ENCODE measurements at places on chromosomes 5 and 9. TPM values are rescaled to one million over a fixed set of nuclear protein-coding genes. Genes with fewer than 3 reads are reported as not detected.

The LRRC19 gene
- not detected for total RNA-seq

The ST8SIA4 gene
- 3.2 TPM for total RNA-seq

The GPR151 gene
- total RNA-seq = not detected

The MEIKIN gene
- total RNA-seq = not detected

The MCC gene
- total RNA-seq = 31.6 TPM

The ECSCR gene
- 20.9 TPM for total RNA-seq

The MYORG gene
- 6.3 TPM for total RNA-seq

The BTNL8 gene
- 0.58 TPM for total RNA-seq

GRCh38 chr5:96763026-96763425 is 44.7 kb downstream of the ERAP1 start:
- DNase-seq = no peak

- no peak for DNase-seq
These were observed 57.2 kb downstream of the MEF2C start for GRCh38 chr5:88825584-88826315.

DNA sequence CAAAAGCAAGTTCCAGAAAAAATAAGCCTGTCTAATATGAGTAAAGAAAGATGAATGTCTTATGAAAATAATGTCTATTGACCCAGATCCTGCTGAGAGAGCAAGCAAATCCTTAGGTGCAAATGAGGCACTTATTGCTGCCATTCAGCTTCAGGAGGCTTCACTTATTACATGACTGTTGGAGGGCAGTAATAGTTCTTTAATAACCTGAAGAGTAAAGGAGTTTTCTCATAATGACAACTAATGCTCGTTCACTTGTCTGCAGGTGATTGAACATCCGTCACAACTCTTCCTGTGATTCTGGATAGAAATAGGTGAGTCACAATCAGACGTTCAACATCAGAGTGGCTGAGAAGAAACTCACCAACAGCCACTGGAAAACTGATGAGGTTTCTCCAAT is 58.3 kb downstream of the SPOCK1 start:
- DNase-seq = no peak

GRCh38 chr5:56951946-56952691 is at the start of gene MIER3:
TSS of gene MIER3 (minus strand) at chr5:56952123. CDS start at chr5:56952102, 21 bp downstream.
- DNase-seq = peak; percentile 84

GRCh38 chr9:91746357-91746756 is 203.7 kb downstream of the ROR2 start:
- DNase-seq = no peak

DNA sequence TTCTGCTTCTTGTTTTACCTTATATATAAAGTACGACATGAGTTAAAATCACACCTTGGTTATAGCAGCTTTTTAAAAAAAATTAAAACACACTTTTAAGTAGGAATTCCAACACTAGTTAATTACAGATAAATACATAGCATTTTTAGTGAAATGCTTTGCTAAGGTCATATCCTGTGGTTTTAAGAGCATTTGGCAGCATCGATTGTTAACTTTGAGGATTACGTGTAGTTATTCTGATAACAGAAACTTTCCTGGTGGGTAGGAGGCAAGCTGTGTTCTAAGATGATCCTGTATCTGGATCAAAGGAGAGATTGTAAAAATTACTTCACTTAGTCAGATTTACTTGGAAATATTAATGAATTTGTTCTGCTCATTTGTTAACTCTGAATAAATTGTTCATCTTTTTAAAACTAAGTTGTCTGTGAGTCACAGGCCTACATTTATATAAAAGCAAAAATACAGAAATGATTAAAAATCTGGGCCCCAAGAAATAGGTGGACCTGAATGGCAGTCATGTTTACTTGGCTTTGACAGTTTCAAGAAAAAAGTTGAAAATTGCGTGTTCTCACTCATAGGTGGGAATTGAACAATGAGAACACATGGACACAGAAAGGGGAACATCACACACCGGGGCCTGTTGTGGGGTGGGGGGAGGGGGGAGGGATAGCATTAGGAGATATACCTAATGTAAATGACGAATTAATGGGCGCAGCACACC is 58.3 kb downstream of the TRIO start:
- DNase-seq = no peak

DNA sequence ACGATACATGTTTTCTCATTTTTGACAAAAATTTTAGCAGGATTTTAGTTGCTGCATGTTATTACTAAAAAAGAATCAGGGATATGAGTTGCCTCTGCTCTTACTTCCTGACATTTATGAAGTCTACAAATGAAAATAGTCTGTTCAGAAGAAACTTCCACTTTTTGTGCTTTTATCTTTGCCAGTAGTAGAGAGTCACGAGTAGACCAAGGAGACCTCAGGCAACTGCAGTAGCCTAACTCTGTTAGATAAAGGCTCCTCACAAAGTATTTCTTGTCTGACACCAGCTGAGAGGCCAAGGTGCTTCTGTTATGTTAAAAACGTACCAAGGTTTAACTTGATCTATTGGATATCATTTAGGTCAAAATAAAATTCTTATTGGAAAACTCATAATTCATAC is 333.9 kb downstream of the NR2F1-AS1 start:
- no peak for DNase-seq

DNA sequence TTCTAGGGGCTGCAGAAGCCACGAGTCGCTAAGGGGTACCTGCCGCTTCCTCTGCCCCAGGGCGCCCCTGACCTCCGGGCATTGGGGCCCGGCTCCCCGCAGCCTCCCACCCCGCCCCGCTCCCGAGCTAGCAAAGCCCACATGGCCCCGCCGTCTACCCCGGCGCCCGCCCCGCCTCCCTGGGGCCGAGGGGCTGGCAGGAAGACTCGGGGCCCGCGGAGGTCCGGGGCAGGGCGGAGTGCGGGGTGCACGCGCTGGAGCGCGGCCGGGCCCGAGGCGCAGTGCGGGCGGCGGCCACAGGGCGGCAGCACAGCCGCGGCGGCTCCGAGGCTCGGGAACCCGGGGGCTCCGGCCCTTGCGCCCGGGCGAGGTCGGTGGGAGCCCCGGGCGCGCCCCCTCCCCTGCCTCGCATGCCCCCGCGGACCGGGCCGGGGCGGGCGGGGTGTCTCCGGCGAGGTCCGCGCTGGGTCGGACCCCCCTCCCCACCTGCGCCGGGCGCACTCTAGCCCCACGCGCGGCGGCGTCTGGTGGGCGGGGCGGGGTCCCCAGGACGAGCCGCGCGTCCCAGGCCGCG is 6.7 kb downstream of the NRARP start:
- DNase-seq = no peak

DNA sequence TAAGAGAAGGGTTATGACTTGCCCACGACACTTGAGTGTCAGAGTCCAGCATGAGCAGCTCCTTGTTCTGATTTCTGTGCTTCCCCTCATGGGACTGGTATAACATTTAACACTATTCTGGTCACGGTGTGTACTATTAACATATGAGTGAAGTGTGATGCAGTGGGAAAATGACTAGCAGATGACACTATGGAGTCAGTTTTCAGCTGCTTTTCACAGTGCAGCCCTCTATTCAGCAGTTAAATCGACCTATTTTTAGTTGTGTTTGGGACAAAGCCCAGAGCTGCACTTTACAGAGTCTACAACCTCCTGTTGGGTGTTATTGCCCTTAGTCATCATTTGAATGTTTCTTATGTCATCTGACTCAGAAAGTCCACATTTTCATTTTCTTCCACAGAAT is 59.1 kb downstream of the CHSY3 start:
- no peak for DNase-seq

GRCh38 chr5:174607916-174608315 is 116.5 kb upstream of the MSX2 start:
- no peak for DNase-seq

DNA sequence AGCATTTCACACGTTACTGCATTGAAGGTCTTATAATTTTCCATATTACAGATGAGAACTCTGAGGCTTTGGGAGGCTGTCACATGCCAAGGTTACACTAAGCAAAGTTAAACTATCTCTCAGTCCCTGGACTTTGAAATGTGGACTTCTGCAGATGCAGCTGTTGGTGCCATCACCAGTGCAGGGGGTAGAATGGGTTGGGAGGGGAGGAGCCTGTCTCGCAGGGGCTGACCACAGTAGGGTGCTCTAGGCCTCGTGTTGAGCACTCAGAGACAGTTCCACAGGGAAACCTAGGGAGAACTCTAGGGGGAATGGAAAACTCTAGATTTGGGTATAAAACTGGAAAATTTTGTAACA is 220.9 kb downstream of the MAPKAP1 start:
- DNase-seq = no peak

DNA sequence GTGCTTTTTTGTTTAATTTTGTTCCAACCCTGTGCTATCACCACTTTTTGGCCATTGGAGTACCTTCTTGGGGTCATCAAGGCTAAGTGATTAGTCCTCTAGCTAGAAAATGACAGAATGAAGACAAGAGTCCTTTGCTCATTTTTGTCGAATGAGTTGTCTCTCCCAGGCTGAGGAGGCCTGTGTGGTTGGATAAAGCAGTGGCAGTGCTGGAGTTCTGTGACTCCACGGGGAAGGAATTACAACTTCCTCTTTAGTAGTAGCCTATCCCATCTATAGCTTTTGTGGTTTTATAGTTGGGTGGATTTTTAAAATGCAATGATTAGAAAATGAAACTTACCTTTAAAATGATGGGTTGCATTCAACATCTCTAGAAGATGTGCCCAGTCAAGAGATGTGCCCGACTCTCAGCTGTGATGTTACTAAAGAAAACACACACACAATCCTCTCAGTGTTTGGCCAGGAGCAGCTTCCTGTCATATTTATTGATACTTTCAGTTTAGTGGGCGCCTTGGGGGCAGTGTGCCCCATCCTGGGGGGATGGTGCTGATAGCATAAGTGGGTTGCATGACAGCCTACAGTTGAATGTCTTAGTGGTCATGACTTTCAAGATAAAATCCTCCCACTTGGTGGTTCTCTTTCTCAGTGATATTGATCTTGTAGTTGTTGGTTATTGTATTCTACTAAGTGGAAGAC is 11.9 kb downstream of the OTULINL start:
- DNase-seq = no peak

- DNase-seq = no peak
These were observed 50.5 kb downstream of the FAM81B start for GRCh38 chr5:95441636-95442035.

- DNase-seq = no peak
These were observed 820.5 kb downstream of the PTPRD start for GRCh38 chr9:9792144-9792857.

DNA sequence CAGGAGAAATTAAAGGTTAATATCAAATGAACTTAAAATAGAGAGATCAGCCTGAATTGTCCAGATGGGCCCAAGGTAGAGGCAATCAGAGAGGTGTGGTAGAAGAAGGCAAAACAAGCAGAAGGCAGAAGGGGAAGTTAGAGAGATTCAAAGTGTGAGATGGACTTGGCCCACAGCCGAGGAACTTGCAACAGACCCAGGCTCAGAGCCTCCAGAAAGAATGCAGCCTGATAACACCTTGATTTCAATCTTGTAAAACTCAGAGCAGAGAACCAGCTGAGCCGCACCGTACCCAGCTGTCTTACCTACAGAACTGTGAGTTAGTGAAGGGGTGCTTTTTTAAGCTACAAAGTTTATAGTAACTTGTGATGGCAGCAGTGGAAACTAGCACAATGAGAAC is 190.9 kb downstream of the RFK start:
- DNase-seq = no peak

DNA sequence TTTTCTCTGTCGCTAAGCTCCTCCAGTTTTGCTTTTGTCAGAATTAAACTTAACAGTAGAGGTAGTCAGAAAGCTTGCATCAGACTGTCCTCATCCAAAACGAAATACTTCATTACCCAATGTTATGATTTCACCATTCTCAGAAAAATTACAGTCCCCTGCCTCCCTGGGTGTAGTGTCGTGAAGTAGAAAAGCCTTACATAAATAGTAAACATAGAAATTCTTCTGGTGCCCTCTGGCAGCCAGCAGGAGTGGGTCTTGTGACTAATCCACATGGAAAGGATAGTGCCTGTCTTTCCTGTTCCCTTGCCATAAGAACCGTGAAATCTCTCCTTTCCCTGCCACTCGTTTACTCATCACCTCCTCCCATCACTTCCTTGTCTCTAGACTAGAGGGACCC is 230.6 kb downstream of the GNA14 start:
- DNase-seq = no peak

DNA sequence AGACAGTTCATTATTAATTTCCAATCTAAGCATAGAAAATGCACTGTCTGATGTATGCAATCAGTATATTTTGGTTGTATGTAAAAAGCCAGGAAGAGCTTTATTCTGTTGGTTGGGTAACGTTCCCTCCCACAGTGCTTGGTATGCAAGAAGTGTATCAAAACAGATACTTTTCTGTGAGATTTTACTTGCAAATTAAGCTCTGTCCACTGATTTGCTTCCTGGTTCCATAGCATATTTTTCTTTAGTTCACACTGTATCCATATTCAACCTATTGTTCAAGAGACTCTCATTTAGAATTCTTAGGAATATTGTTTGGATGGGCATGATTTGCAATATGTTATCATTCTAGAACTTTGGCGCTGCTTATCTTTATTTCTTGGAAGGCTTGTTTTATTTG is 47.4 kb downstream of the RNF180 start:
- no peak for DNase-seq

DNA sequence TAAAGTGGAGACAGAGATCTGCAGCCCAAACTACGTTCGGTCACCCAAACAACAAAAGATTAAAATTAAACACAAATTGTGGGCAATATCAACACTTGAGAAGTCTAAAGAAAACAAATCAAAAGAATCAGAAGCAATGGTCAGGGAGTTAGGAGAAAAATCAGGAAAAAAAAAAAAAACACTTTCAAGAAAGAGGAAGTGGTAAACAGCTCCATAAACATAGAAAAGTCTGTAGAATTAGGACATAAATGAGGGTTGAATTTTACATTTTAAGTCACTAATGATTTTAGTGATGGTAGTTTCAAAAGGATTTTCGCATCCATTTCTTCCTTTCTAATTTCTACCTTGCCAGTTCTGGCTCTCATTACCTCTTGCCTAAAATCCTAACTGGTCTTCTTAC is 10.1 kb downstream of the RNF145 start:
- DNase-seq = no peak

DNA sequence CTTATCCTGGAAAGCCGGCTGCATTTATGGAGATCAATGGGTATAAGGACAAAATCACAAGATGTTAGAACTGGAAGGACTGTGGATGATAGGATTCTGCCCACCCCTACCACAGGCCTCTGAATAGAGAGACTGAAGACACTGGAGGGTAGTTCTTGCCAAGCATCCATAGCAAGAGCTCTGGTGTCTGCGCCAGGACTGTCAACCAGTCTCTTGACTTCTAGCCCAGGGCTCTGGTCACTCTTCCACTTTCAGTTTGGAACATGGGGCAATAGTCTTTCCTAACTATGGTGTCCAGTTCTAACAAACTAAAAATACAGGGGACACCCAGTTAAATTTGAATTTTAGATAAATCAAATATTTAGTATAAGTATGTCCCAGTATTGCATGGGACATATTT is 23.4 kb downstream of the LARP1 start:
- no peak for DNase-seq

GRCh38 chr5:55072666-55073065 is 29.8 kb upstream of the GZMA start:
- no peak for DNase-seq

DNA sequence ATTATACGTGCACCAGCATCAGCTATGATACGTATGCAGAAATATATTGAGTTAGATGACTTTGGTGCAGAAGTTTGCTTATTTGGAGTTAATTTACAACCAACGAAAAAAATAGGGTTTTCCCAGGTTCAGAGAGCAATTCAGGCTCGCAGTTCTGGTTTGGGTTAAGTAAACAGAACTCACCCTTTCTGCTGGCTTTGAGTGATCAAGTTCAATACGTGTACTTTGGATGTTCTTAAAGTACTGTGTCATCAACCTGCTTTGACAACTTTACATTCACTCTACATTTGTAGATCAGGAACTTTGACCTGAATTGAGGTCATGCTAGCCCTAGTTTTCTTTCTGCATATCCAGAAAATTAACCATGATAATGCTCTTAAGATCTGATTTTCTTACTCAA is 40.7 kb downstream of the ACOT12 start:
- DNase-seq = no peak

- no peak for DNase-seq
These were observed 247.3 kb downstream of the MAN2A1 start for GRCh38 chr5:109936996-109937395.

All from left ventricle myocardium inferior (tissue), 1 donor.